ENCODE measurements at places on chromosomes 5 and 9. TPM values are rescaled to one million over a fixed set of nuclear protein-coding genes. Genes with fewer than 3 reads are reported as not detected.

Gene PCDHA9
- total RNA-seq = 0.17 TPM

GRCh38 chr5:82624062-82624461, 345.9 kb upstream of the RPS23 start:
- H3K36me3 ChIP-seq = no peaks in the 10 kb centered on the region
- no peak overlapping the region for H3K4me3 ChIP-seq
- DNase-seq = no peak
- no peaks in the 10 kb centered on the region for H3K27me3 ChIP-seq
- no peaks in the 10 kb centered on the region for H3K4me1 ChIP-seq
- H3K27ac ChIP-seq = no peak overlapping the region

DNA sequence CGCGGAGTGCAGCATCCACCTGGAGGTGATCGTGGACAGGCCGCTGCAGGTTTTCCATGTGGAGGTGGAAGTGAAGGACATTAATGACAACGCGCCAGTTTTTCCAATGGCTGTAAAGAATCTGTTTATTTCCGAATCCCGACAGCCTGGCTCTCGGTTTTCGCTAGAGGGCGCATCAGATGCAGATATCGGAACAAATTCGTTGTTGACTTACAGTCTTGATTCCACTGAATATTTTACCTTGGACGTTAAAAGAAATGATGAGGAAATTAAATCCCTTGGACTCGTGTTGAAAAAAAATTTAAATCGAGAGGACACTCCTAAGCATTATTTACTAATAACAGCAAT, 611 bp downstream of the PCDHA3 start:
- H3K36me3 ChIP-seq = no peaks in the 10 kb centered on the region
- H3K27ac ChIP-seq = no peak overlapping the region
- DNase-seq = no peak
- no peaks in the 10 kb centered on the region for H3K4me1 ChIP-seq
- H3K4me3 ChIP-seq = no peak overlapping the region

DNA sequence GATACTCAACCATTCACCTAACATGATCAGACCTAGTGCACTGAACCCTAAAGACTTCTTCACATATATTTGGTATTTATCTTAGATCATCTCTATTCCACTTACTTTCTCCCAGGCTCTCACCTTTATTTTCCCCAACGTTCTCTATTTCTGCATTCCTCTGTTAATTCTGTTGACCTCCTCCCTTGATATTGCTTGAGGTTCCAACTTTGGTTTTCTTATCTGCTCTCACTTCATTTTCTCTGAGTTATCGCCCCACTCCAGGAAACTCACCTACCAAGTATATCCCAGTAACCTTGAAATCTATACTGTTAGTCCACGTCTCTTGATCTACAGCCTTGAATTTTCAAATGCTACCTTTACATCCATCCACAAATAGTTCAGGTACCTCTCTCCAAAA, 9.2 kb downstream of the NADK2 start:
- DNase-seq = no peak
- H3K4me1 ChIP-seq = no peaks in the 10 kb centered on the region
- H3K27me3 ChIP-seq = no peaks in the 10 kb centered on the region
- no peak overlapping the region for H3K4me3 ChIP-seq
- no peak overlapping the region for H3K27ac ChIP-seq
- no peaks in the 10 kb centered on the region for H3K36me3 ChIP-seq

- H3K27me3 ChIP-seq = no peaks in the 10 kb centered on the region
- DNase-seq = no peak
- H3K36me3 ChIP-seq = peaks cover 17% of the 10 kb centered on the region
- H3K27ac ChIP-seq = no peak overlapping the region
- H3K4me1 ChIP-seq = no peaks in the 10 kb centered on the region
These were observed 22.2 kb upstream of the CFAP157 start for GRCh38 chr9:127684576-127684975.

All from upper lobe of left lung (tissue), 6 donors.